ENCODE measurements at places on chromosomes 7 and 10.

DNA sequence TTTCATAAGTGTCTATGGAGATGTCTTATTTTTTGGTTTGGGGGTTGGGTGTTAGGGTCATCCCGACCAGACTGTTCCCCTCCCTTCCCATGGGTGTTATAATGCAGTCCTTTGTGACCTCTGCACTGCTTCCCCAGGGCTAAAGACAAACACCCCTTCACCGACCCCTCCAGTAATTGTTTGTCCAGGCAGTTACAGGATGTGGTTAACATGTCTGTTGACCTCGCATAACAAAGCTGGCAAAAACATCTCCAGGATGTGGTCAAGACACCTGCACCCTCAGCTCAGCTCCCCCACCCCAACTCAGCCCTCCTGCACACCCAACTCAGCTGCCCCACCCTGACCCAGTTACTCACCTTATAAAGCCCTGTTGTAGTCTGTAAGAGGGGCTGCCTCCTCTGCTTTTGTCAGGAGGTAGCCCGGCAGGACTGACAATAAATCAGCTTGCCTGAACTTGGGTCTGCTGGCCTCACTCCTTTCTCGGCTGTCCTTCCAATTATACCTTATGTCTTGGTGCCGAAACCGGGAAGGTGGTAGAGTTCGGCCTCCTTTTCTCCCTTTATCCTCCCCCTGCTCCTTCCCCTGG is 102.2 kb downstream of the ZNF92 start:
- peak; percentile 2 for DNase-seq

DNA sequence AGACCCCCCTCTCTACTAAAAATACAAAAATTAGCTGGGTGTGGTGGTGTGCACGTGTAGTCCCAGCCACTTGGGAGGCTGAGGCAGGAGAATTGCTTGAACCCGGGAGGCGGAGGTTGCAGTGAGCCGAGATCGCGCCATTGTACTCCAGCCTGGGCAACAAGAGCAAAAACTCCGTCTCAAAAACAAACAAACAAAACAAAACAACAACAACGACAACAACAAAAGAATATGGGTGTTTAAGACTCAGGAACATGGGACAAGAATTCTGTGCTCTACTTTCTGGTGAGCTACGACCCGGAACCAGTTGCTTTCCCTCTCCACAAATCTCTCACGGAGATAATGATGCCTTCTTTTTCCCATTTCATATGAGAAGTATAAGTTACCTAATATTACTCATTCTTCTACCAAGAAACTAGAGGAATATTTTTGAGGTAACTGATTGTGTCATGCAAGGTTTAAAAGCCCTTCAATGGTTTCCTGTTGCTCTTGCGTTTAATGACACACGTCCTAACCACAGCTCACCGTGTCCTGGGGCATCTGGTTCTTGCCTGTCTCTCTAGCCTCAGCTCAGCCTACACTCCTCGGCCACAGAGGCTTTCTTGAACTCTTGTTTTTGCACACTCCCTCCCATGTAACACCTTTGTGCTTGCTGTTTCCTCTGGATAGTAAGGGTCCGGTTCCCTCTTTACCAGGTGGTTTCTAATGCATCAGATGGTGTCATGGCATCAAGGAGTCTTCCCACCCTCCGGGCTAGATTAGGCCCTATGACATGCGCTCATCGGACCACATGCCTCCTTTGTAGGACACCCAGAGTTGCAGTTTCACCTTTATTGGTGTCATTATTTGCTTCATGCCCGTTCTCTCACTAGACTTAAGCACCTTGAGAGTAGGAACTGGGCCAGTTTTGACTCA is 67.5 kb downstream of the PFKFB3 start:
- peak; percentile 68 for DNase-seq

GRCh38 chr7:43491123-43491522 is 91.8 kb upstream of the STK17A start:
- no peak for DNase-seq

GRCh38 chr7:95784796-95785195 is 12.4 kb downstream of the DYNC1I1 start:
- no peak for DNase-seq

- no peak for DNase-seq
Measured at GRCh38 chr10:128047991-128048818, 78.0 kb downstream of the MKI67 start.

DNA sequence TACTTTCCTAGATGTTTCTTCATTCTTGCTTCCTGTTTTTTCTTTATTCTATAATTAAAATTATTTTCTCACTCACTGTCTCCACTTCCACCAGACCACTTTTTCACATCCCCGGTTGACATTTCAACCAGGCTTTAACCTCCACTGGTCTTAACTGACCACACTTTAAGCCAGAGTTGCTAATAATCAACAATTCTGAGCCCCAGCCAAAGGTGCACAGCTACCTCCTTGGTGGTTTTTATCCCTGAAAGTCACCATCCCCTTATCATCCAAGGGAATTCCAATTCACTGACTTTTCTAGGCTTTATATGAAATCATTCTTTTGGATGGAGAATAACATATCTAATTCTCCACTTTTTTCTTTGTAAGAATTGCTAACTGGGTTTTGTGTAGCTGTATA is 138.9 kb downstream of the FRMD4A start:
- no peak for DNase-seq

DNA sequence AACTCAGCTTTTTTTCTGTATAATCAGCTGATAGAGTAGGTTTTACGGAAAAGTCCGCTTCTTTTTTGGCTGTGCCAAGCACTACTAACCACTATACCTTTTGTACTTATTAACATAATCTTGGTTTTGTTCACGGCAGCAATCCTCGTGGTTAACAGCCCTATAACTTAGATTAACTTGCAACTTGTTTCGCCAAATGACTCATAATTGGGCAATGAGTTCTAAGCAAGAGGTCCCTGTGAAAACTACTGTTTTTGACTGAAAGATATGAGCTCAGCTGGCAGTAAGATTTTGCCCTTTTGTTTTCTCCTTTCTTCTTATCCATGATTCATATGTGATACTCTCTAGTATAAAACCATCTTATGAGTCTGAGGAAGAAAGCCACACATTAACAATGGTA is 345.0 kb upstream of the PCDH15 start:
- DNase-seq = no peak

- DNase-seq = no peak
Measured at GRCh38 chr7:74372511-74373111, 81.1 kb upstream of the GTF2IRD1 start.

- no peak for DNase-seq
Measured at GRCh38 chr10:129949891-129950291, 14.2 kb downstream of the EBF3 start.

GRCh38 chr10:6012121-6012905 is 35.0 kb upstream of the IL15RA start:
- no peak for DNase-seq

All from activated CD4-positive, alpha-beta T cell treated with anti-CD3 and anti-CD28 coated beads for 4 hours (primary cell).